Stimulated activated CD8-positive, alpha-beta memory T cell treated with anti-CD3 and anti-CD28 coated beads, Interleukin-15, amount 100 ng/mL, for 4 hours (primary cell): ENCODE measurements at places on chromosomes 7 and 10.

DNA sequence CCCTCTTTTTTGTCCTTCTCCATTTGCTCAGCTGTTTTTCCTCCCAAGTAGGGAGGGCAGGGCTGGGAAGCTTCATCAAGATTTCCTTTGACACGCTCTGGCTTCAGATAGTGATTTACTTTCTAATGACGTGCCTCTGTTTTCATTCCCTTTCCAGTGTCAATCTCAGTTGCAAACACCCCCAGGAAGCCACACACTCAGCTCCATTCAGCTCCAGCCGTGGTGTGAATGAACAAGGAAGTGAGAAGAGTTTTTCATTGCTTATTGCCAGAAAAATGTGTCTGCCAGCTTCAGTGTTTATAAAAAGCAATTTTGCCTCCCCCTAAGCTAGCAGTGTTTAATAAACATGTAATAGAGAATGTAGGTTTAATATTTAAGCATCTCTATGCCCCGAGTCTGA lies 108.7 kb upstream of the DPP6 start:
- no peak for DNase-seq

GRCh38 chr7:17663061-17663675 lies 277.1 kb downstream of the SNX13 start:
- no peak for DNase-seq

DNA sequence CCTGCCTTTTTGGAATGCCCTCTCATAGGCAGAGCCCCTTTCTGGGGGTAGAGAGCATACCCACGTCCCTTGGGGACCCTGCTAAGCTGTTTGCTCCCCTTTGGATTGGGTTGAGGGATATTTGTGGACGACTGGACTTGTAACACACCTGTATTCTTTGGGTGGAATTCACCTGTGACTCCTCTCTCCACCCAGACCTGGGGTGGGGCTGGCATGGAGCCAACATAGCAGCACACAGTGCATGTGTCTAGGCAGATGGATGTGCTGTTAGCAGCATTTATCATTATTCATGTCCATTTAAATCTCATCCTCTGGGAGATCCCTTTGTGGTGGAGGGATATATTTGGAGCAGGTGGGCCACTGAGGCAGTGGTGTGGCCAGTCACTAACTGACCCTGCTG lies 51.0 kb downstream of the CDH23 start:
- DNase-seq = no peak

GRCh38 chr10:75062506-75063299 lies 48.8 kb upstream of the SAMD8 start:
- DNase-seq = no peak

- DNase-seq = no peak
Observed at GRCh38 chr7:28104811-28105210, 75.8 kb downstream of the JAZF1 start.

DNA sequence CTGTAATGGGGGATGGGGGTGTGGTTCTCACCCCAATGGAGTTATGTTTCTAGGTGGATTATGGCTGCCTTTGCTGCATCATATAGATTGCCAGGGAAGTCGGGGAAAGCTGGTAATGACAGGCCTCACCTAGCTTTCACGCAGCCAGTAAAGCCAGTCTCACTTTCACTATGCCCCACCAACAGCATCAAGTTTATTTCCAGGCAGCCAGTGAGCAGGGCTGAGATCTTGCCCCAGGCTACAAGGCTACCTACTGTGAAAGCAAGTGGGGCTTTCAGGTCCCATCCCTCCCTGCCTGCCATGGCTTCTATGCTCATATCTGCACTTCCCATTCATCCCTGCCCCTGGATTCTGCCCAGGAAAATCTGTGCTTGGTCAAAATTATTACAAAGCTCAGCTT lies 61.7 kb upstream of the NXPH1 start:
- no peak for DNase-seq

DNA sequence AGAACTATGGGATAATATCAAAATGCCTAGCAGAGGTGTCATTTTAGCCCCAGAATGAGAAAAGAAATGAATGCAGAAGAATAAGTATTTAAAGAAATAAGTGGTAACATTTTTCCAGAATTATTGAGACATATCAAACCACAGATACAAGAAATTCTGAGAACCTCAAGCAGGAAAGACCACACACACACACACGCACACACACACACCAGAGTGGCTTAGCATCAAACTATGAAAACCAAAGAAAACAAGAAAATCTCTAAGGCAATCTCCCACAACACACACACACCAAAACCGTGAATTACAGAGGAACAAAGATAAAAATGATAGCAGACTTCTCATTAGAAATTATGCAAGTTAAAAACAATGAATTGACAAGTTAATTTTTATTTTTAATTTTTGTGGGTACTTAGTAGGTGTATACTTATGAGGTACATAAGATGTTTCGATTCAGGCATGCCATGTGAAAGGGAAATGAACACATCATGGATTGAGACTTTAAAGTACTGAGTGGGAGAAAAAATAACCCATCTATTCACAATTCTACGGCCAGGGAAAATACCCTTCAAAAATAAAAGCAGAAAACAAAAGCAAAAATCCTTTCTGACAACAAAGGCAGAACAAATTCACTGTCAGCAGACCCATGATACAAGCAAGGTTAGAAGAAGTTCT lies 14.6 kb downstream of the PPIF start:
- no peak for DNase-seq

GRCh38 chr7:22980422-22980821 lies 33.5 kb downstream of the HYCC1 start:
- no peak for DNase-seq

- no peak for DNase-seq
Observed at GRCh38 chr7:122006687-122007086, 133.7 kb downstream of the PTPRZ1 start.

- DNase-seq = no peak
Observed at GRCh38 chr10:87979847-87980246, 116.4 kb downstream of the PTEN start.

GRCh38 chr7:139572071-139572470 lies 48.6 kb downstream of the CLEC2L start:
- DNase-seq = no peak

- DNase-seq = no peak
Observed at GRCh38 chr10:102870221-102870620, 951 bp downstream of the AS3MT start.

DNA sequence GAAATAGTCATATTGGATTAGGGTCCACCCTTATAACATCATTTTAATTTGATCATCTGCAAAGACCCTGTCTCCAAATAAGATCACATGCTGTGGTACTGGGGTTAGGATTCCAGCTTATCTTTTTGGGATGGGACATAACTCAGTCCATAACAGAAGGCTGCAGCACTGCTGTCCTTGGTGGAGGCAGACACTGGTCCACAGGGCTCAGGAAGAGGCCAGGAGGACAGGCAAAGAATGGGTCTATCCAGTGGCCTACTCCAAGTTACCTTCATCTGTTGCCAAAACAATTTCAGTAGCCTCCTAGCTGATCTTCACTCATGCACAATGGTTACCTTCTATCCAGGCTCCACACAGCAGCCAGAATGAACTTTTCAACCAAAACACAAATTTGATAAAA lies 387.0 kb downstream of the GRID1 start:
- no peak for DNase-seq

DNA sequence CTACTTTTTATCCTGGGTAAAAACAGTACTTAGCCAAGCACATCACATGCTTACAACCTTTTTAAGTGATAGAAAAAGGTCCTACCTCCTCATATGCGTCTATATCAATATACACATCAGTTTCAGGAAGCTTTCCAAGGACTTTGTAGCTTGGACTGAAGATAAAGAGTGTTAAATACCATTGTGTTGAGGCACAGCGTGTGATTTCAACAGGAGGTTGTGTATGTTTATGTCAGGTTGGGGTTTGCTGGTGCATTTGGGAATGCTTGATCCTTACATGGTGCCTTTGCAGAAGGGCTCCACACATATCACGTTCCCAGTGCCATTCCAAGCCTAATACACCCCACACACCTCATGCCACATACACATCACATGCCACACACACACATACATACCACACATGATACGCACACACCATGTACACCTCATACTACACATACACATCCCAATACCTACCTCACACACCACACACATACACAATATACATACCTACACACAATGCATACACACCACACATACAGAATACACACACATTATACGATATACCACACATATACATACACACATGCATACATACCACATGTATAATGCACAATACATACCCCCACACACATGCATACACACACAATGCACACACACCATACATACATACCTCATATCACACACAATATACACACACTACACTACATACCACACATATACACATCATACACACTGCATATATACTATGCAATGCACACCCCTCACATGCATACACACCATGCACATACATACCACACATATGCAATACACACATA lies 33.1 kb downstream of the PSMC2 start:
- DNase-seq = no peak

DNA sequence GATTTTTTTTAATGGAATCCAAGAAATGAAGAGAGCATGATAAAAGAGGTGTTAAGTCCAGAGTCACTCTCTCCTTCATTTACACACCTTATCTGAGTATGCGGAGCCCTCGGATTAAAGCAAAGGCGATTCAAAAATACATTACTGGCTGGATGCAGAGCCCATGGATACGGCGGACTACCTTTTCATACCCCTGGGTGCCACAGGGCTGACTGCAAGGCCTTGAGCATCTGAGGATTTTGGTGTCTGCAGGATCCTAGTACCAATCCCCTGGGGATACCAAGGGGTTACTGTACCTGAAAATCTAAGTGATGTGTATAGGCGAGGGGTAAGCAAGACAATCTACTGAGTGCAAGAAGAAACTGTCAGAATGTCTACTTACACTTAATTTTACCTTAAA lies 20.5 kb downstream of the PIP4K2A start:
- DNase-seq = no peak

GRCh38 chr7:107914831-107915230 lies 23.8 kb downstream of the DLD start:
- no peak for DNase-seq

- DNase-seq = no peak
Observed at GRCh38 chr10:119131512-119132240, 27.8 kb downstream of the DENND10 start.

DNA sequence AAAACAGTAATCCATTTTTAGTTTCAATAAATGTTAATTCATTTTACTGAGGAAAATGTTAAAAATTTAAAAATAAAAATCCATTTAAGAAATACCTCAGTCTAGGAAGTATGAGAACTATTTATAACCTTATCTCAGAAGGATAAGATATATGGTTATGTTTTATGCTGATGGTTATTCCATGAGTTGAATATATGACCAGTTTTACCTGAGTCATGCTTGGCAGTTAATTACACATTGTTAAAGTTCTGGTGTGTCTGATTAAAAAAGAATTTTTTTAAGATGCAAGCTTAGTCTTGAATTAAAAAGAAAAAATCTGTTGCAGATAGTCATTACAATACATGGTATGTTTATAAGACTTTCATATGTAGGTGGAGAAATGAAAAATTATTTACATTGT lies 191.7 kb downstream of the ARL4A start:
- DNase-seq = no peak

DNA sequence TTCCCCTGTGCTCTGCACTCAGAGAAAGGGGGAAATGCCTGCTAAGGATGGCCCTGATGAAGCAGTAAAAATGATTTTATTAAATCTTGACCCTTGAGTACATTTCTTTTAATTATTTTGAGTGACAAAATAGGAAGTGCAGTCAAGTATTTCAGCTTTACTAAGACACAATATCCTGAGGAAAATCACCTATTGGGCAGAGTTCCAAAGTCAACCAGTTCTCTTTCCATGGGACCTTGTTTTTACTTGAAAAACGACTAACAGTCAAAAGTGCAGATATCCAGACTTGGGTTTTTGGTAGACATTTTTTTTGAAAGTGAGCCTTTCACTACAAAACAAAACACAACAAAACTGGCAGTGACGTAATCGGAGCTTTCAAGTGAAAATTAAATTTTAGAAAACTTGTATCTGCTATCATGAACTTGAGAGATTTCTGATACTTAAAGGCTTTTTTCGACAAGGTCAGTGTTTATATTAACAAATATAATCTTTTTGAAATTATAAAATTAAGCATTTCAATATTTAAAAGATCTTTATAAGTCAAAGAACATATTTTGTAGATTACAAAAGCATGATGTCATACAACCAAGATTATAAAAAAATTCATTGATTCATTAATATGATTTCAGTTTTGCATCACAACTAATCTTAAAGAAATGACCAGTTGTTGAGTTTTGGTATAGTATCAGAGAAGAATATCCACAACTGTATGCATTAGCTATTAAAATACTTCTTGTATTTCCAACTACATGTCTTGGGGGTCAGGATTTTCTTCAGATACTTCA lies 513.8 kb upstream of the AKR1E2 start:
- DNase-seq = no peak

GRCh38 chr7:134350709-134351108 lies 34.0 kb upstream of the SLC35B4 start:
- no peak for DNase-seq

- no peak for DNase-seq
Observed at GRCh38 chr7:7819442-7820247, 101.2 kb upstream of the RPA3 start.

DNA sequence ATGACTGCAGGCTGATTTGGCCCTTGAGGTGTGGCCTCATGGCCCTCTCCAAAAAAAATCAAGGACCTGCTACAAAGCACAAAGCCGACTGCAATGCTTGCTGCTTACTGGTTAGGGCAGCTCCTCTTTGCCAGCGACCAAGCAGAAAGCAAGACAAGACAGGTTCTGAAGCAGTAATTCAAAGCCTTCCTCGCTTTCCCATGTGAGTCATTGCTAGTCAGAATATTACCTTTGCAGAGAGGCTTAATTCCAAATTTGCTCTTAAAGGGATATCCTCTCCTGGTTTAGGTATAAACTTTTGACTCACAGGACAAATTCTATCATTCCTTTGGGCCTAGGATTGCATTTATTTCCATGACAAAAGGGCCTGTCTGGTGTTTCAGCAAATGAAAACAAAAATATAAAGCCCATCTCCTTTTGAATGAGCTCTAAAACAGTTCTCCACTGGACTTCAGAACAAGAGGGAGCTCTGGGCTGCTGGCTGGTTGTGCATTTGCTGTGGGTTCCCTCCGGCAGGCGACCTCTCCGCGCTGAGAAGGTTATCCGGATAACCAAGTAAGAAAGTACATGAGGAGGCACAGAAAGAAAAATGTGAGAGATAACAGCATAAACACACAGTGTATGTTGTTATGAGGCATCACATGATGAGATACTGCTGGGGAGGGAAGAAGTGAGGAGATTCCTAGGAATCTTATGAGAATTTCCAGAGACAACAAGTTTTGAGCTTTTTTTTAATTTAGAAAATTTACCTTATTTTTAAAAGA lies 90.8 kb downstream of the EGFR start:
- DNase-seq = no peak

DNA sequence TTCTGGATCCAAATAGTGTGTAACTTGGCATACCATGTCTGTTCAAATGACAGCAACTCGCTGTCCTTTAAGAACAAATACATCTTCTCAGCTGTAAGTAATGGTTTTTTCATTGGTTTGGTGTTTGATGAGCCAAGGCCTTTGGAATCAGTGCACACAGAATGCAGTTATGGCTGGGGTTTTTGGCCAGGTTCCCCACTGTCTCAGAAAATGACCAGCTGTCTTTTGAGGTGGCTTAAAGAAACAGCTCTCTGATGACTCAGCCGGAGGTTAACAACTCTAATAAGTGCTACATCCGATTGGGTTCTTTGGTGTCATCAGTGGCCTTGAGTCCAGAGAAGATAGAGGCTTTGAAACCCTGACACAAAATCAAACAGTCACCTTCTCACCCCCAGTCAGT lies 688.4 kb downstream of the REEP3 start:
- DNase-seq = no peak

GRCh38 chr10:121070275-121071070 lies 219.3 kb downstream of the WDR11 start:
- no peak for DNase-seq

GRCh38 chr7:83603649-83604048 lies 45.3 kb downstream of the SEMA3E start:
- no peak for DNase-seq

GRCh38 chr7:17528636-17529035 lies 230.2 kb downstream of the AHR start:
- DNase-seq = no peak
